ENCODE measurements at places on chromosomes 7 and 10.

DNA sequence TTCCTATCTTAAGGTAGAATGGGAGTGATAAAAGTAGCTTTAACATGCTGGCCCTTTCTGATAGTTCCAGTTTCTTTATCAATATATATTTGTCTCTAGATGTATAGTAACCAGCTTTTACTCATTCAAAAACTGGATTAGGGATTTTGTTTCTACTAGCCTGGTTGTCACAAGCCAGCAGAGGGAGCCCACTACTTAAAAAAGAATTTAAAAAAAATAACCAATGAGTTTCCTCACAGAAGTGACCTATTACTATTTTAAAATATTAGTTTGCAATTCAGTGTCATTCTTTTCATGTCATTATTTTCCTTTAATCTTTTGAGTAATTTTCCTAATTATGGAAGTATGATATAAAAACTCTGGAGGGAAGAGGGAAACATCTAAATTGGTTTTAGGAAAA, 142.1 kb downstream of the PHTF2 start:
- no peaks in the 10 kb centered on the region for H3K27me3 ChIP-seq
- peaks cover 18% of the 10 kb centered on the region for H3K36me3 ChIP-seq
- H3K4me3 ChIP-seq: no peak overlapping the region
- DNase-seq: no peak

DNA sequence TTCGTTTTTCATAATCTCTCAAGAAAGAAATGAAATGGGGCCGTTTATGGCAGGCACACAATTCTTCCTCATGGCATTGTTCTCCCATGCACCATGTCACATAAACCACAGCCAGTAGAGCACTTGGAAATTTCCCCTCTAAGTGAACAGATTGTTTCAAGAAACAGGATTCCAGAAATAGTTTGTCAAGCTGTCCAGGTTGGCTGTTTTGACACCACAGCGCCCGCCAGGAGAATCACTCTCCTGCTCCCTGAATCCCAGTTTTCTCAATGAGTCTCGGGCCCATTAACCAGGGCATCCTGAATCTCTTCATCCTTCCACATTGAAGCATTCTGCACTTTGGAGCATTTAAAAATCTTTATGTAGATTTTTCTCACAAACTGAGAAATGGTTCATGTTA, 172.2 kb upstream of the NEBL start:
- no peaks in the 10 kb centered on the region for H3K36me3 ChIP-seq
- no peaks in the 10 kb centered on the region for H3K4me1 ChIP-seq
- no peak overlapping the region for H3K4me3 ChIP-seq
- no peak for DNase-seq
- H3K27me3 ChIP-seq: no peaks in the 10 kb centered on the region

GRCh38 chr7:82477733-82478515, 34.3 kb upstream of the CACNA2D1 start:
- no peak overlapping the region for H3K4me3 ChIP-seq
- no peak for DNase-seq
- peaks cover 9% of the 10 kb centered on the region for H3K4me1 ChIP-seq
- no peaks in the 10 kb centered on the region for H3K27me3 ChIP-seq
- H3K27ac ChIP-seq: no peak overlapping the region

DNA sequence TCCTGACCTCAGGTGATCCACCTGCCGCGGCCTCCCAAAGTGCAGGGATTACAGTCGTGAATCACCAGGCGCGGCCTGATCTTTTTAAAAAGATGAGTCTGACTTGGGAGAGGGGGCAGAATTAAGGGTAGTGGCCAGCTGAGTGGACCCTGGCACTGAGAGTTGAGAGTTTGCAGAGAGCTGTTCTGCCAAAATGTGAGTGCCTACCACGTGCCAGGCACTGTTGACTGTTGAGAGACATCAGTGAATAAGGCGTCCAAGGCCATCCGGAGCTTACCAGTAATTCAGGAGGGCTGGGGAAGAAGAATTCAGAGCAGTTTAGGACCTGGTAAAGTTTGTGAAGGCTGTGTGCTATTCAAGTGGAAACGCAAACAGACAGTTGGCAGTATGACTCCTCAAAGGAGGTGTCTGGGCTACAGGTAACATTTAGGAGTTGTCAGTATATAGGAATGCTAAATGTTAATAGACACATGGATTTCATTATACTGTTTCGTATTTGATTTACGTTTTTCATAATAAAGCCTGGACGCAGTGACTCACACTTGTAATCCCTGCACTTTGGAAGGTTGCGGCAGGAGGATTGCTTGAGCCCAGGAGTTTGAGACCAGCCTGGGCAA, 1.5 kb downstream of the NIPSNAP2 start:
- no peaks in the 10 kb centered on the region for H3K36me3 ChIP-seq
- peak overlapping the region; percentile 97 for H3K27ac ChIP-seq
- DNase-seq: no peak
- no peaks in the 10 kb centered on the region for H3K27me3 ChIP-seq
- peaks cover 24% of the 10 kb centered on the region for H3K4me1 ChIP-seq

- no peak overlapping the region for H3K27ac ChIP-seq
- DNase-seq: no peak
- no peaks in the 10 kb centered on the region for H3K27me3 ChIP-seq
- no peaks in the 10 kb centered on the region for H3K36me3 ChIP-seq
Measured at GRCh38 chr10:34006471-34006870, 672.0 kb upstream of the NRP1 start.

DNA sequence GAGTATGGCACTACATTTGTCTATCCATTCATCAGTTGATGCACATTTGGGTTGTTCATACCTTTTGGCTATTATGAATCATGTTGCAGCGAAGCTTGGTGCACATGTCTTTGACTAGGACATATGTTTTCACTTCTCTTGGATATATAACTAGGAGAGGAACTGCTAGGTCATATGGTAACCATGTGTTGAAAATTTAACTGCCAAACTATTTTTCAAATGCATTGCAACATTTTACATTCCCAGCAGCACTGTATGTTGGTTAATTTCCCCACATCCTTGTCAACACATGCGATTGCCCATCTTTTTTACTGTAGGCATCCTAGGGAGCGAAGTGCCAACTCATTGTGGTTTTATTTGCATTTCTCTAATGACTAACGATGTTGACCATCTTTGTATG, 183.4 kb downstream of the PRKCQ start:
- no peak overlapping the region for H3K4me3 ChIP-seq
- peaks cover 21% of the 10 kb centered on the region for H3K4me1 ChIP-seq
- no peaks in the 10 kb centered on the region for H3K36me3 ChIP-seq
- no peak overlapping the region for H3K27ac ChIP-seq
- no peak for DNase-seq

DNA sequence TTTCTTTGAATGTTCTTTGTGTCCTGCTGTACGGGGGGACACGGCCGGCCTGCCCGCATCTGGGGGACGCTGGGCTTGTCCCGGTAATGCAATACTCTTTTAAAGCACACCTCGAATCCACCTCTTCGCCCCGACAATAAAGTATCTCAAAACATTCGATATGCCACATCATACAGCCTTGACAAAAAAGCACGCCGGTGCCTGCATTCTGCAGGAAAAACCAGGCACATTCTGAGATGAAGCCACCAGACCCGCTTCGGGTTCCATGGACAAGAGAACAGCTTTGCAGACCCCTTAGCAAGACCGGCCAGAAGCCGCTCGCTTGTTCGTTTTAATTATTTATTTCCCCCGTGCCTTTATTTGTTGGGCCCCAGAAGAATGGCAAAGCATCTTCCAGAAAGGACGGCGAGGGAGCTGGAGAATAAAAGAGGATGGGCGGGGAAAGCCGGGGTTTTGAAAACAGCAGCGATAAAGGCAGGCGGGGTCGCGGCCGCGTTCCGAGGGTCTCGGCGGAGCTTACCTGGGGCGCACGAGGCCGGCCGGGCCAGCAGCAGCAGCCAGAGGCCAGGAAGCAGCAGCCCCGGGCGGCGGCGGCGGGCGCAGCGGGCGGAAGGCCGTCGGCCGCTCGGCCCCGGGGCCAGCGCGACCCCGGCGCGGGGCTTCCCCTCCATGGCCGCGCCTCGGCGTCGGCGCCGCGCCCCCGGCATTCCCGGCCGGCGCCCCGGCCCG, 462 bp downstream of the KIAA1549 start:
- peaks cover 15% of the 10 kb centered on the region for H3K4me1 ChIP-seq
- no peak for DNase-seq
- H3K4me3 ChIP-seq: peak overlapping the region; percentile 43
- H3K27ac ChIP-seq: peak overlapping the region; percentile 22
- H3K36me3 ChIP-seq: no peaks in the 10 kb centered on the region

GRCh38 chr10:108392286-108392685, 1227.8 kb upstream of the SORCS1 start:
- H3K36me3 ChIP-seq: no peaks in the 10 kb centered on the region
- no peaks in the 10 kb centered on the region for H3K27me3 ChIP-seq
- H3K4me1 ChIP-seq: no peaks in the 10 kb centered on the region
- no peak overlapping the region for H3K27ac ChIP-seq
- DNase-seq: no peak

GRCh38 chr7:139403601-139404000, 43.9 kb downstream of the LUC7L2 start:
- no peak for DNase-seq
- H3K36me3 ChIP-seq: peaks cover 11% of the 10 kb centered on the region
- H3K4me3 ChIP-seq: no peak overlapping the region
- H3K27ac ChIP-seq: no peak overlapping the region
- H3K4me1 ChIP-seq: no peaks in the 10 kb centered on the region

- no peaks in the 10 kb centered on the region for H3K27me3 ChIP-seq
- peak; percentile 82 for DNase-seq
- peaks cover 19% of the 10 kb centered on the region for H3K36me3 ChIP-seq
Measured at GRCh38 chr7:100875356-100875751, 451 bp downstream of the SRRT start.

GRCh38 chr10:106384496-106384895, 780.0 kb downstream of the SORCS1 start:
- H3K36me3 ChIP-seq: no peaks in the 10 kb centered on the region
- H3K27ac ChIP-seq: no peak overlapping the region
- no peak for DNase-seq
- H3K4me3 ChIP-seq: no peak overlapping the region
- no peaks in the 10 kb centered on the region for H3K27me3 ChIP-seq

DNA sequence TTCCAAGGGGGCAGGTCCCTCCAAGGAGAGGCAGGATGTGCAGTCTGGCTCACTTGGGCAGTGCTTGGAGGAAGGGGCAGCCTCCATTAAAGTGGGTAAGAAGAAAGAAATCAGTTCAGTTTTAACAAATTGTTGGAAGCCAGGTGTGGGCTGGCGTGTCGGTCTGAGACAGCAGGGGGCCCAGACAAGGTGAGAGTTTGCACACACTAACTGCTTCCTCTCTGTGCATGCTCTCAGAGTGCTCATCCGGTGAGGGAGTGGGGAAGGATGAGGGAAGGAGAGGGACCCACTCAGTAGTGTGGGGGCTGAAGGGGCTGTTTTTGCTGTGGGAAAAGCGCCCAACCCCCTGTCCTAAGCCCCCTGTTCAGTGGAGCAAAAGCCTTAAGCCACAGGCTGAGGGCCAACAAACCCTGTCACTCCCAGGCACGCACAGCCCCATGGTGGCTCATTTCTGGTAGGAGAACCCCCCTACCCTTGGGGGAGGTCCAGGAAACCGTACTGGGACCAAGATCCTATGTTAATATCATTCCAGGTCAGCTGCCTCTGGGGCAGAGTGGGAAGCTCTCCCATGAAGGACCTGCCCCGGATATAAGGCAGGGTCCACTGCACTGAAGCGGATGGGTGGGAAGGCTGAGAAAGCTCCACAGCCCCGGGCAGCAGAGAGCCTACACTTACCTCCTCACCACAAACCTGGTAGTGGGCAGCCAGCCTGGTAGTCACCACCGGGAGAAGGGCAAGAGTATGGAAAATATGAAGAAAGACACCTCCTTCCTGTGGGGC, 5.1 kb upstream of the PCBD1 start:
- no peaks in the 10 kb centered on the region for H3K27me3 ChIP-seq
- no peaks in the 10 kb centered on the region for H3K36me3 ChIP-seq

- no peak overlapping the region for H3K27ac ChIP-seq
- H3K27me3 ChIP-seq: no peaks in the 10 kb centered on the region
- no peak for DNase-seq
- H3K4me3 ChIP-seq: no peak overlapping the region
Measured at GRCh38 chr10:21950566-21950965, 53.0 kb downstream of the DNAJC1 start.

DNA sequence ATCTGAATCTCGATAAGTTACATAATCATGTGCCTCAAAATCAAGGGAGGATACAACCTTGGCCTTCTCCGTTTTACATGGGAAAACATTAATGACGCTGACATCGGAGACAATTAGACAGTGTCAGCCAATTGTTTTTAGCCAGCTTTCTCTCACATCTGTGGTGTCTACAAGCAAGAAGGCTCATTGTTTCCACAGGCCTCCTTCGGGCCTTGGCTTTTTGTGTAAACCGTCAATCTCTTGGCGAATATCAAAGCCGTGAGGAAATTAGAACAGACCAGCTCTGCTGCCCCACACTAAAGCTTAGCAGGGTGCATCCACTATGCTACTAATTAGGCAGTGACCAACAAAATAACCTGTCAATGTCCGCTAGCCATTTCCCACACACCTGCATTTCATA, 43.2 kb downstream of the VAX1 start:
- no peak overlapping the region for H3K27ac ChIP-seq
- no peaks in the 10 kb centered on the region for H3K4me1 ChIP-seq
- no peak overlapping the region for H3K4me3 ChIP-seq
- H3K27me3 ChIP-seq: no peaks in the 10 kb centered on the region
- DNase-seq: no peak
- no peaks in the 10 kb centered on the region for H3K36me3 ChIP-seq

- H3K27me3 ChIP-seq: no peaks in the 10 kb centered on the region
- no peaks in the 10 kb centered on the region for H3K4me1 ChIP-seq
- no peak overlapping the region for H3K27ac ChIP-seq
- no peak overlapping the region for H3K4me3 ChIP-seq
- no peak for DNase-seq
Measured at GRCh38 chr7:14016950-14017349, 27.5 kb upstream of the ETV1 start.

- no peaks in the 10 kb centered on the region for H3K27me3 ChIP-seq
- peaks cover 15% of the 10 kb centered on the region for H3K4me1 ChIP-seq
- peak overlapping the region; percentile 76 for H3K27ac ChIP-seq
- peak overlapping the region; percentile 50 for H3K4me3 ChIP-seq
- H3K36me3 ChIP-seq: no peaks in the 10 kb centered on the region
Measured at GRCh38 chr7:130141161-130141883, 63.9 kb downstream of the TMEM209 start.

DNA sequence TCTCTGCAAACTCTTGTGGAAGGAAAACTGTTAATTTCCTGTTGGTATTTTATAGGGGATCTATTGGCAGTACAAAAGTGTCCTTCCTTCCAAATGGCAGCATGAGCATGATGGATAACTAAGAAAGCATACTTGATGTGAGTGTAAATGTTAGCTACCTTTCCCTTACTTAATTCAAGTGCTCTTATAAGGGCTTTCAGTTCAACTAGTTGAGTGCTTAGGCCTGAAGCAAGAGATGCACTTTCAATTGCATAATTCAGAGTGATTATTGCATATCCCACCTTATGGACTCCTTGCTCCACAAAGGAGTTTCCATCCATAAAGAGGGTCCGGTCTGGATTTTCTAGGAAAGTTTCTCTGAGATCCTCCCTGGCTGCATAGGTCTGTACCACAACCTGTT, 56.3 kb upstream of the CYP2C8 start:
- no peak overlapping the region for H3K27ac ChIP-seq
- H3K27me3 ChIP-seq: no peaks in the 10 kb centered on the region
- no peaks in the 10 kb centered on the region for H3K4me1 ChIP-seq
- DNase-seq: no peak
- H3K36me3 ChIP-seq: no peaks in the 10 kb centered on the region
- H3K4me3 ChIP-seq: no peak overlapping the region
